ENCODE measurements at places on chromosomes 12 and 14.

DNA sequence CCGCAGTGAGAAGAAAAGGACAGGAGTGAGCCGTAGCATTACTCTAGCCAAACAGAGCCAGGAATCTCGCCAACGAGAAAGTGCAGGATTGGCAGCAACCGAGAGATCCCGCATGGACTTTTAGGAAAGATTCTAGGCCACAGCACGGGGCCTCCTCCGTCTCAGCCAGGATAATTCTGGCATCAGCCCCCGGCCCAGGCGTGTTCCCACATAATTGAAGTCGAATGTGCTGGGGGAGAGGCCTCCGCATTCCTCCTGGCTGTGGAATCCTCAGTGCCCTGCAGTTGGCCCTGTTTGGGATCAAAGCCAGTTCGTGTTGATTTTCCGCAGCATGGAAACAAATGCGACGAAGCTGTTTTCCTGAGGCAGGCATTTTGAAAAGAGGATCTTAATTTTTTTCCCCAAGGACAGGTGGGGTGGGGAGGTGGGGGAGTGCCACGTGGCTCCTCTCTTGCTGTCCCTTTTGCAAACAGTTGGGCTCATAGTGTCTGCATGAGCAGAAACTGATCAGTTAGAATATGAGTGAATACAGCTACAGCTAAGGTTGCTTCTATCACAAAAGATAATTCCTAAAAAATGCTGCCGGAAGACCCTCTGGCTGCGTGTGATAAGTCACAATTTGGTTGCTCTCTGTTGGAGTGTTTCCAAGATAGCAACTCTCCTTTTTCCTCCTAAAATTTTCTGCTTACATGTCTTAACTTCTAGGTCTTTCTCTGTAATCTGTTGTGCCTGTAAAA lies 37.3 kb upstream of the ATXN2 start:
- no peak for DNase-seq

- DNase-seq: no peak
Measured at GRCh38 chr14:68910540-68910939, 68.6 kb downstream of the ACTN1 start.

DNA sequence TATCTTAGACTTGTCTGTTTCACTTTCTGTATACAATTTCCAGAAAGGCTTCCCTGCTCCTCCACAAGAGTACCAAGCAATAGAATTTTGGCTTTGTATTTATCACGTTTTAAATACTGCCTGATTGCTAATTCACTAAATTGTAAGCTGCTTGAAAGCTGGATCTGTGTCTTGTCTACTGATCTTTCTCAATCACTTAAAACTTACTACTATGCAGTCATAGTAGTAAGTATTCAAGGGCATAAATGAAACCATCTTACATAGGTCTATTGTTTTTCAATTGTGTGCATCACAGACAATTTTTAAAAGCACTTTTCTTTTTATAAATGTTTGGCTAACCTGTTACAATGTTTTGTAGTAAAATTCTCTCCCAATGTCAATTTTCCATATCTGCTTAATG lies 1.2 kb upstream of the GLIPR1L2 start:
- no peak for DNase-seq

GRCh38 chr14:55071870-55072640 lies 20.6 kb downstream of the MAPK1IP1L start:
- DNase-seq: no peak

- no peak for DNase-seq
Measured at GRCh38 chr12:92134638-92135274, 10.9 kb downstream of the BTG1 start.

DNA sequence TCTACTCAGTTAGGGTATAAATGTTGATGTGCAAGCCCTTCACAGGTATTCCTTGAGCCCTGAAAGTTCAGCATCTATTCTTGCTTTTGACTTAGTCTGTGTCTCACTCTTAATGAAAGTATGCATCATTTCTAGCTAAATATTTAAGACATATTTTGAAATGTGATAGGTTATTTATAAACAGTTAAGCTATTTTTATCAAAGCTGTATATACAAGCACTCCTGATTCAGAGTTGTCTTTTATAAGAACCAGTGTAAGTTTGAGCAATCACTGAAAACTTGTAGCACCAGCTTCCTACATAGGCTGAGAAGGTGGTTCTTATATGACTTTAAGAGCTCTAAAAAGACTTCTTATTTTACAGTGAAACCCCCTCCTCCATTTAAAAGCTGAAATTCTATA lies 98.6 kb downstream of the MYF5 start:
- no peak for DNase-seq

GRCh38 chr12:65696227-65696626 lies 128.1 kb upstream of the HMGA2 start:
- DNase-seq: no peak

DNA sequence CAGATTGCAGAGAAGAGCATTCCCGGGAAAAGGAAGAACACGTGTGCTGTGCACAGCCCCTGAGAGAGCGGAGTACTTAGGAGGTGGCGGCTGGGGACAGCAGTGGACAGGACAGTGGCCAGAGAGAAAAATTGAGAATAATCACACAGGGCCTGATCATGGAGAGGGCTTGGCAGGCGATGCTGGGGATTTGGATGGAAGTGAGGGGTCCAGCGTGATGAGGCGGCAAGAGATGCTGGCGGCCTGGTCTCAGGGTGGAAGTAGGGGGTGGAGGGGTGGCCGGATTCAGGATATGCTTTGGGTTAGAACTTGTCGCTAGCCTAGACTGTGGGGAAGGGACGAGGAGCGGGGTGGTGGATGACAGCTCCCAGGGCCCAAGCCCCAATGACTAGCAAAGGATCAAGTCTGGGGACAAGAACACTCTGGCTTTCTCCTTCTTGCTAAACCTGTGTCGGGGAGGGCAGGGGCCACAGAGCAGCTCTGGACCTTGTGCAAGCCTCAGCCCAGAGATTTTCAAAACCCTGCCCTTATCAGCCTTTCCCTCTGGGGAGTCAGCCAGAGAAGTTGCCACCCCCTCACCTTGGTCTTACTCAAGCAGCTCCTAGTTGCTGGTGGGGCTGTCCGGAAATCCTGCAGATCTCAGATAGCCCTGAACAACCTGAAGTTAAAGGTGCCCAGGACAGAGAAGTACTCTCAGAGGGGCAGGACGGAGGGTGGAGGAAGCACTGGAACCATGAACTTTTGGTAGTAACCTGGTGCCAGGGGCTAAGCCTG lies 1.3 kb downstream of the HVCN1 start:
- no peak for DNase-seq

DNA sequence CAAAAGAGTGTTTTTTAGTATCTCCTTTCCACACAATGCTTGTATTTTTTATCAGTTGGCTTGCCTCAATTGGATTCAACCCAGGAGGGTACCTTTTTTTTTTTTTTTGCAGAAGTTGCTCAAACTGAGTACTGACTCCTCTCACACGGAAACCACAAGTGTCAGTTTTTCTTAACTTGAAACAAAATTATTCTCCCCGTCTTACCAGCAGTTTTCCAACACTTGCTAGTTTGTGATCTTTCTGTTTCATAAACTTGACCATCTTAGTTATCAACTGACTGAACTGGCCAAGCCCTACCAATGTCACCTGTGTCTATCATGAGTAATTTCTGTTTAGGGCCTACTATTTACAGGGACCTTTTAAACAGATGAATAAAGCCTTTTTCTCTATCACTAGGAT lies 34.1 kb upstream of the ITPR2 start:
- DNase-seq: no peak

- DNase-seq: no peak
Measured at GRCh38 chr12:79227091-79227490, 362.5 kb downstream of the SYT1 start.
